ENCODE measurements at places on chromosomes 12 and 14.
A peak's percentile ranks its signal among the peaks of the same experiment; 100 is the strongest.

DNA sequence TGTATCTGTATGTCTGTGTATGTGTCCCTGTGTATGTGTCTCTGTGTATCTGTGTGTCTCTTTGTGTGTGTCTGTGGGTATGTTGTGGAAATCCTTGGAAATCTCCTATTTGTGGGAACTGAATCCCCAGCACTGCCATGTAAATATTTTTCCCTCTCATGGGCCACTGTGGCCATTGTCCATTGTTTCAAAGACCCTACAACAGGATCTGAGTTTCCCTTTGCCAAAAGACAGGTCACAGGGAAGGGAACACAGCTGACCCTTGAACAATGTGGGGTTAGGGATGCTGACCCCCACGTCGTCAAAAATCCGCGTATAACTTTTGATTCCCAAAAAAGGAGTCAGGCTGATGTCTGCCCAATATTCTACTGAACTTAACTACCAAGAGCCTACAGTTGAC, 22.5 kb upstream of the BCL2L14 start:
- DNase-seq = no peak

DNA sequence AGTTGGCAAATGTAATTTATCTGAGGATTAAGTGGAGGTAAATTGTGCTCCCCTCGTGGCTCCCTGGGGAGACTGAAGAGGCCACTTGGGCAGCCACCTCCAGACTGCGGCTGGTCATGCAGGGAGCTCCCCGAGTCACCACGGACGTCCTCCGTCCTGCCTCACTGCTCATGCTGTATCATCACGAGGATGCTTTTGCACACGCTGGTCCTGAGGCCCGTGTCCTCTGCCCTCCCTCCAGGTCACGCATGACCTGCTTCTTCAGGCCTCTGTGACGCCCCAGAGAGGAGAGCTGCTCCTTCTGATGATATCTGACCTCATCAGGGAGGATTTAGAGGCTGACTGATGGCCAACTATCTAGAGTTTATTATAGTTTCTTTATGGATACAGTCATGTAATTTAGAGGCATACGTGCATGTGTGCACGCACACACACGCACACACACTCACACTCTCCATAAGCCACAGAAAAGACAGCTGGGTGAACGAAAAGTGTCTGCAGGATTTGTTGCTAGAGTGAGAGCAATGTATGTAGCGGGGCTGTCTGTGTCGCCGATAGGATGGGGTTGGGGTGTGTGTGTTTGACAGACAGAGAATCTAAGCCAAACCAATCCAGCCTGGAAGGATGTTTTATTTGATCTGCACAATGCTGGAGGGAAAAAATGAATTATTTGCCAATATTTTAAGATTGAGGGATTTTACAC, 160.0 kb downstream of the ADGRD1 start:
- no peak for DNase-seq

- DNase-seq = no peak
Measured at GRCh38 chr14:75023108-75023507, 20.4 kb downstream of the EIF2B2 start.

DNA sequence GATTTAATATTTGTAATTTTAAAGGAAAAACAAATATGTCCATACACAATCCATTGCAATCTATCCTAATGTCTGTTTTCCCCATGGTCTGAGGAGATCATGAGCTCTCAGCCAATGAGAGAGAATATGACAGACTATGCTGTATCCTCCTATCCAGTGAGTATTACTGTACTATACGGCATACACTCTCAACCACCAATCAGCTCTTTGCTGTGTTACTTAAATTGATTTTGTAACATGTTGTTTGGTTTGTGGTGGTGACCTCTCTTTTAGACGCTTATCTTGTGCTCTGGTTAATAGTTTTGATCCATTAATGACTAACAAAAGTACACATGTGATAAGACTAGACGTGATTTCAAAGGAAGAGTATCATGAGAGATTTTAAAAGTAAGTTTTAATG, 231.5 kb upstream of the FOXN3 start:
- DNase-seq = no peak

DNA sequence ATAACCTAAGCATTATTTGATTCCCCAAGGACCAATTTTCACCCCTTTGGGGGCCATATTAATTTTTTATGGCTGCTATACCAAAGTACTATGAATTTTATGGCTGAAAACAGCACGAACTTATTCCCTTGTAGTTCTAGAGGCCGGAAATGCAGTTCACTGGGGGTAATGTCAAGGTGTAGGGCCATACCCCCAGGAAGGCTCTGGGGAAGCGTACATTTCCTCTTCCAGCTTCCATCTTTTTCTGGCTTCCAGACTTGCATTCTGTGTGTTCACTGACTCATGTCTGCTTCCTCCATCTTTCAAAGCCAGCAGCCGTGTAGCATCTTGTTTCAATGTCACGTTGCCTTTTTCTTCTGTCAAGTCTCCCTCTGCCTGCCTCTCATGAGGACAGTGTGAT, 133.5 kb downstream of the BICD1 start:
- DNase-seq = no peak

GRCh38 chr12:5758347-5758746, 186.7 kb downstream of the ANO2 start:
- no peak for DNase-seq

DNA sequence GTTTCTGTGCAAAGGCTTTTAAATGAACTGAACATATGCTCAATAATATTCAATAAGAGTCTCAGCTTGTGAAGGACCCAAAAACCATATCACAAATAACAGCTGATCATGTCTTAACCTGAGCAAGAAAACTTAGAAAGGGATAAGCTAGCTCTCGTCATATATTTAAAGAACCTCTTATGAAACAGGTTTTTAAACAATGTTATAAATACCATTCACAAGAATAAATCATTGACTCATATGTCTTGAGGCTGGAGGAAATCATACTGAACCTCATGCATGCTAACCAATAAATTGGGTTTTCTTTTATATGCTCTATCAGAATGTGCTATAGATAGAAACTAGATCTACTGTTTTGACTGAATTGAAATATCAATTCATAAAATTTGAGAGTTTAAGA, 426.9 kb downstream of the NOVA1 start:
- no peak for DNase-seq

GRCh38 chr12:124380796-124381455, 86.0 kb downstream of the RFLNA start:
- peak; percentile 39 for DNase-seq

DNA sequence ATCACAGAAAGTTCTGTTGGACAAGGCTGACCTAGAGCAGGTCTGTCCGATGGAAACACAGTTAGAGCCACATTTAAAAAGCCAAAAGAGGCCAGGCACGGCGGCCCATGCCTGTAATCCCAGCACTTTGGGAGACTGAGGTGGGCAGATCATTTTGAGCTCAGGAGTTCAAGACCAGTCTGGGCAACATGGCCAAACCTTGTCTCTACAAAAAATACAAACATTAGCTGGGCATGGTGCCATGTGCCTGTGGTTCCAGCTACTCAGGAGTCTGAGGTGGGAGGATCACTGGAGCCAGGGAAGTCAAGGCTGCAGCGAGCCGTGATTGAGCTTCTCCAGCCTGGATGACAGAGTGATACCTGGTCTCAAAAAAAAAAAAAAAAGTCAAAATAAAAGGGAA, 14.9 kb downstream of the UBE3B start:
- DNase-seq = no peak

DNA sequence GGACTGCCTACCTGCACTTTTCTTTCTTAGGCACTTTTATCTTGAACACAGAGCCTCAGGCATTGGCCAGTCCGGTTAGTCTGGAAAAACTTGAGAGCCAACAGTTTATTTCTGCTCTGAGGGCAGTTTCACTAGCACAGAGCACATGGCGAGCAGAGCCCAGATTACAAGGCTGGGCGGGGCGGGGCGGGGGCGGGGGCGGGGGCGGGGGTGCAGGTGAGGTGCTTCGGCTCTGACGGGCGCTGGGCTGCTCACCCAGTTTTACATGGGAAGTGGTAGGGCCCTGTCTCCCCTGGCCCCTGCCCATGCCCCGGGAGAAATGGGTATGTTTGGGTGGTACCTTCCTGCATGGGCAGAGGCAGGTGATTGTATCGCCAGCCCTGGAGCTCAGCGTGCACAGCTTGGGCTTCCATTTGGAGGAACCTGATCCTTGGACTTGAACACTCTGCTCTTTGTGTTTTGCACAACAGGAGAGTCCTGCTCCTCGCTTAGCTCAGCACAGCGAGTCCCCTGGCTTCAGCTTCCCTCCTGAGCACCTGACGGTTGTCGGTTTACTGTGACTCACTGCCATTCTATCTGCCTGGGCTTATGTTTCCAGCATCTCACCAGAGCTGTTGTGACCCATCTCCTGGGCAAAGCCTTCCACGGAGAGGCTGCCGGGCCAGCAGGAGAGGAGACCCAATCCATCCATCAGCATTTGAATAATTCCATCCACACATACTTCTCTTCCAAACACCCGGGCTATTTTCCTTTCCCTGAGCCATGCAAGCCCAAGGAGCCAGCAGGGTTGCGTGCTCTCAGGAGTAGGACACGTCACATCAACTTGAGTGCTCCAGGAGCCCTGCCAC, 108.5 kb downstream of the ARF6 start:
- DNase-seq = peak; percentile 28

GRCh38 chr12:23909551-23909950, 39.9 kb downstream of the SOX5 start:
- no peak for DNase-seq

- DNase-seq = no peak
Measured at GRCh38 chr14:83887866-83888265, 1642.1 kb upstream of the FLRT2 start.

DNA sequence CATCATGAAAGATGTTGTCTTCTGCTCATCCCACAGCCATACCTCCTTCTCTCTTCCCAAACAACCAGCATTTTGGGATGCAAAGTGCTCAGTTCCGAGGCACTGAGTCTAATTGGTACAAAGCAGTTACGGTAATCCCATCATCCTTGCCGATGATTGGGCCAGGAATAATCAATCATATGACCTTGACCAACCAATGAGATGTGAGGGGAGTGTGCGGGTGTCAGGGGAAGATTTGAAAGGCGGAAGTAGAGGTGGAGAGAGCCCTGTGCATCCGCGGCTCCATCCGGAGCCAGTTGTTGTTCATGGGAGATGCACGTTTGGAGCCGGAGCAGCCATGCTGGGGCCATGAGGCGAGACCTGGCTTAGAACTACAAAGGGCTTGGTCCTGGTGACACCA, 67.3 kb downstream of the SYNE3 start:
- no peak for DNase-seq

- no peak for DNase-seq
Measured at GRCh38 chr12:86233126-86233525, 23.1 kb downstream of the MGAT4C start.

GRCh38 chr14:50233951-50234250, 2.5 kb upstream of the SOS2 start:
- DNase-seq = no peak

DNA sequence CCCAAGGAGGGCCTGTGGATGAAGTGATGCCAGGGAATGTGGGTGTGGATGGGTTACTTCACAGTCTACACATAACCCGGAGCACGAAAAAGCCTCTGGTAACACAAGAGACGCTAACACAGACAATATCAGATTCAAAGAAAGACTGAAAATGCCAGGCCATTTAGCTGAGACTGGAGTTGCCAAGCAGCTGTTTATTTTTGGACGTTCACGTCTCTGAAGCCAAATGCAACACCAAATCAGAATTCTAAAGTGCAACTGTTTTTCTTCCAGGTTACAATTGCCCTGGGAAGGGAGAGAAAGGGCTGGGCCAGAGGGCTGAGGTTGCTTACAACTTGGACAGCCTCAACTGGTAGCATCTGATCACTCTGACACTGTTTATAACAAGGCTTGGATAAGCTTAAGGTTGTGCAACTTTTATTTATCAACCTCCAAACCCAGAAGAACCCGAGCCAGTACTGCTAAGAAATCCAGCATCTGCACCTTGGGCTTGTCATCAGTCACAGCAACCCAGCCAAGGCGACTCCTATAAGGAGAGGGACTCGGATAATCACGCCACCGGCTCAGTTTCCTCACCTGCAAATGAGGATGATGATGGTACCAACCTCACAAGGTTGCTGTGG, 24.8 kb downstream of the NUAK1 start:
- no peak for DNase-seq

DNA sequence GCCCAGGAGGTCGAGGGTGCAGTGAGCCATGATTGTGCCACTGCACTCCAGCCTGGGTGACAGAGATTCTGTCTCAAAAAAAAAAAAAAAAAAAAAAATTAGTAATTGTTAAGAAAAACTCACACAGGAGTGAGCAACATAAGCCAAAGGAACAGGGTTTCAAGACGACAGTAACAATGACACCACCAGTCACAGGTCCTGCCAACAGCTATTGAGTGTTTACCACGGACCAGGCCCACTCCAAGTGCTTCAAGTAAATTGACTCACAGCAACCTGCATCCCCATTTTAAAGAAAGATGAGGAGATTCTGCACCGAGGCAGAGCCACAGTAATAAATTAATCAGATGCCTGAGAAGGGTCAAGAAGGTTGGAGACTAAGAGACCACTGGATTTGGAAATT, 194.5 kb downstream of the DPF3 start:
- DNase-seq = no peak

- DNase-seq = no peak
Measured at GRCh38 chr12:126770188-126770587, 1496.8 kb upstream of the TMEM132C start.

GRCh38 chr14:71405676-71406075, 498.4 kb downstream of the PCNX1 start:
- no peak for DNase-seq

GRCh38 chr12:27644158-27644845, 51.9 kb upstream of the REP15 start:
- DNase-seq = no peak

DNA sequence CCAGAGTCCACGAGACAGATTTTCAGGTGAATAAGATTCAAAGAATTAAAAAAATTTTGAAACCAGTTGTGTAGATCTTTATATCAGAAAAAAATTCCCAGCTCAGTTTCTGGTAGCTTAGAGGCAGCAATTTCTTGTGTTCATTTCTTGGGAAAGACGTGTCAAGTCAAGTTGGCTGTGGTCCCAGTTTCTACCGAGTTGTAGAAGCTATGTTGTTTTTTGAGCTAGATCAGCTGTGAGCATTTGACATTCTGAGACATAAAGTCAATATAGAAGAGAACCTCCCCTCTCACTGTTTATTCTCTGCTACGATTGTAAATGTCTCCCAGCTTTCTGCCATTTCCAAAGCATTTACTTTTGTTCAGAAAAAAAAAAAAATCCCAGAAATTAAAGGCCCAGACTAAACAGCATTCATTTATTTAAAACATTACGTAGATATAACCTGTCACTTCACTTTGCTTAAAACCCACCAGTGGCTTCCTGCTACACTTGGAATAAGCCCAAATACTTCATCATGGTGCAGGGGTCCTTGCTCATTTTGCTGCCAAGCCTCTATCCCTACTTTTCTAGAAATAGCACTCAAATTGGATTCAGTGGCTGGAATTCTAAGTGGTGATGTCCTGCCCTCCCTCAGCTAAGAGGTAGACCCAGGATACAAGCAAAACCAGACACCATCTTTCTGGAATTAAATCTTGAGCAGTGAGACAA, 20.6 kb upstream of the PYGL start:
- DNase-seq = no peak

Data from inflammatory macrophage treated with lipopolysaccharide for 4 hours (primary cell).